ENCODE measurements at places on chromosomes 12 and 14.

- H3K4me3 ChIP-seq = no peak overlapping the region
- no peaks in the 10 kb centered on the region for H3K27me3 ChIP-seq
- H3K36me3 ChIP-seq = peaks cover 4% of the 10 kb centered on the region
- no peak for DNase-seq
- no peak overlapping the region for H3K27ac ChIP-seq
Measured at GRCh38 chr12:3233797-3234196, 156.6 kb downstream of the TSPAN9 start.

DNA sequence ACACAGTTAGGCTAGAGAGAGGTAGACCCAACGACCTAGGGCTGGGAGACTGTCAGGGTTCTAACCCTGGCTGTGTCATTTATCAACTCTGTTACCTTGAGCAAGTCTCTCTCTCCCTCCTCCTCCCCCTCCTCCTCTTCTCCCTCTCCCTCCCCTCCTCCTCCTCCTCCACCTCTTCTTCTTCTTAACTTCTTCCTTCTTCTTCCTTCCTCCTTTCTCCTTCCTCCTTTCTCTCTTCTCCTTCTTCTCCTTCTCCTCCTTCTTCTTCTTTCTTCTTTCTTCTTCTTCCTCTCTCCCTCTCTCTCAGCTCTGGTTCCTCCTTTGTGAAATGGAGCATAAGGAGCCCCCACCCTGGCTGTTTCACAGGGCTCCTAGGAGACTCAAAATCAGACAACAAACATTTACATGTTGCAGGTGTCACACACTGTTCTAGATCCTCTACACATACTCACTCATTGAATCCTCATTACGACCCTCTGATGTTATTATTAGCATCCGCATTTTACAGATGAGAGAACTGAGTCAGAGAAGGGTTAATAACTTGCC lies 2.2 kb upstream of the KCNH3 start:
- DNase-seq = no peak
- peaks cover 4% of the 10 kb centered on the region for H3K36me3 ChIP-seq
- no peaks in the 10 kb centered on the region for H3K27me3 ChIP-seq

DNA sequence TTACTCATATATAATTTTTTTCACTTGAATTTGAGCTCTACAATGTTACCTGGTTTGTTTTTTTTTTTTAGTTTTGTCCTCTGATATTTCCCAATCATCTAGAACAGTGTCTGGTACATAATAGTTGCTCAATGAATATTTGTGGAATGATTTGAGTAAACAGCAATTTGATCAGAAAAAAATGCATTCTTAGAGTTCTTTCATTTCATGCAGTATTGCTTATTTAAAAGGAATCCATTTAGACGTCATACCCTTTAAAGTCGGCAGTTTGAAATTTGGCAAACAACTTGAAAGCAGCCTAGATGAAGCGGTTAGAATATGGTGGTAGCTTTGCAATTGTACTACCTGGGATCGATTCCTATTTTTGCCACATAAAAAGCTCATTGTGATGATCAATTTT lies 140.0 kb downstream of the PDE3A start:
- H3K27ac ChIP-seq = peak overlapping the region; percentile 95
- H3K4me3 ChIP-seq = no peak overlapping the region
- H3K4me1 ChIP-seq = peaks cover 12% of the 10 kb centered on the region
- H3K36me3 ChIP-seq = no peaks in the 10 kb centered on the region

DNA sequence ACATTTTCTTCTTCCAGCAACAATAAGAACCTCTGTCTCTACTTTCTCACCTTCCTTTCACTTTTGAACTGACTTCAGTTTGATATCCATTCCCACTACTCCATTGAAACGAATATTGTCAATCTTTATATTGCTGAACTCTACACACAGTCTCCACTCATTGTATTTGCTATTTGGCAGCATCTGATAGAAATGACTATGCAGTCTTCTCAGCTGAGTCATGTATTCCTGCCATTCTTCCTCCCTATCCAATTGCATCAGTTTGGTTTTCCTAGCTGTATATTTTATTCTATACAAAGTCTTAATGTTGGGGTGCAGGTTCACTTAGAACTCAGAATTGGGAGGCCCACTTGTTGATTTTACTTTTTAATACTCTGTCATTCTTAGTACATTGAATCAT lies 107.5 kb upstream of the CPNE8 start:
- peaks cover 2% of the 10 kb centered on the region for H3K4me1 ChIP-seq
- no peaks in the 10 kb centered on the region for H3K27me3 ChIP-seq
- no peaks in the 10 kb centered on the region for H3K36me3 ChIP-seq
- no peak overlapping the region for H3K4me3 ChIP-seq
- H3K27ac ChIP-seq = no peak overlapping the region
- DNase-seq = no peak

- no peaks in the 10 kb centered on the region for H3K4me1 ChIP-seq
- no peaks in the 10 kb centered on the region for H3K36me3 ChIP-seq
- no peak overlapping the region for H3K27ac ChIP-seq
- no peak overlapping the region for H3K4me3 ChIP-seq
Measured at GRCh38 chr12:47207340-47207717, 127.6 kb upstream of the AMIGO2 start.

GRCh38 chr12:120639771-120640721 lies at the start of gene CABP1:
Gene CABP1, plus strand, starts transcription at chr12:120640626. Its CDS starts 60 bp downstream, at chr12:120640686.
- DNase-seq = peak; percentile 85
- H3K27me3 ChIP-seq = peaks cover 52% of the 10 kb centered on the region

Data from SK-N-SH (cell line).